ENCODE measurements at places on chromosomes 7 and 10.

DNA sequence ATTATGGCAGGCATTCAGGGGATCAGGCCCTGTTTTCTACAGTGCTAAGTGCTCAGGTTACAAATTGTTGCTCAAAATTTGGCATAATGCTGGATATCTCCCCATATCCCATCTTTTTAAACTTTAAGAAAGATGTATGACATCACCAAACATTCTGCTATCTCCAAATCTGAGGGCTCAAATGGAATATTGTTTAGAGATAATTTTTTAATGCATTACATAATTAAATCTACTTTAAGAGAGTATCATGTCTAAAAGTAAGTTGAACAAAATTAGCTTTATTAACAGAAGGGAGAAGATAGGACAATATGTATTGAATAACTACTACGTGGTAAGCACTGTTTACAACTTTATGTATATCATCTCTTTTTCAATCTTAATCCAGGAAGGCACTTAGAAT is 13.9 kb downstream of the NT5C3A start:
- no peak for DNase-seq

GRCh38 chr10:60203993-60204618 is 185.6 kb downstream of the ANK3 start:
- DNase-seq: no peak

- no peak for DNase-seq
Measured at GRCh38 chr7:5574770-5575269, 151.2 kb upstream of the TNRC18 start.

- no peak for DNase-seq
Measured at GRCh38 chr7:130369831-130370550, 10.3 kb upstream of the CPA1 start.

GRCh38 chr10:131085091-131085860 is 226.2 kb downstream of the TCERG1L start:
- no peak for DNase-seq

- no peak for DNase-seq
Measured at GRCh38 chr10:50855015-50855414, 30.4 kb downstream of the A1CF start.

DNA sequence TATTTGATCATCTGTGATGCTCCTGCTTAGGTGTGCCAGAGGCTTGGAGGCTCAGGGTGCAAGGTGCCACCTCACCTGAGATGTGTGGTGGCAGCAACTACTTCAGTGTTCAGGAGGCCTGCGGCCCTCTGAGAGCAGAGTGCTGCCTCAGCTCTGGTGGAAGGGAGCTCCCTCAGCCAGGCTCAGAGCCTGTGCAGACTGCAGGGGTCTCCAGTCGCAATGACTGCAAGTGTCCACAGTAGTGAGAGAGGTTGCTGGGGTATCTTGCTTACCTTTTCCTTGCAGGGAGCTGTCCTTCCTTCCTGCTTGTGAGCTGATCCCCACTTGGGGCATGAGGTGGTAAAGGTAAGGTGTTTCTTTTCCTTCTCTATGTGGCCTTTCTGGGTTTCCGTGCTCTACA is 131.0 kb upstream of the GAD2 start:
- no peak for DNase-seq

GRCh38 chr7:44945479-44945878 is 33.3 kb downstream of the MYO1G start:
- no peak for DNase-seq

DNA sequence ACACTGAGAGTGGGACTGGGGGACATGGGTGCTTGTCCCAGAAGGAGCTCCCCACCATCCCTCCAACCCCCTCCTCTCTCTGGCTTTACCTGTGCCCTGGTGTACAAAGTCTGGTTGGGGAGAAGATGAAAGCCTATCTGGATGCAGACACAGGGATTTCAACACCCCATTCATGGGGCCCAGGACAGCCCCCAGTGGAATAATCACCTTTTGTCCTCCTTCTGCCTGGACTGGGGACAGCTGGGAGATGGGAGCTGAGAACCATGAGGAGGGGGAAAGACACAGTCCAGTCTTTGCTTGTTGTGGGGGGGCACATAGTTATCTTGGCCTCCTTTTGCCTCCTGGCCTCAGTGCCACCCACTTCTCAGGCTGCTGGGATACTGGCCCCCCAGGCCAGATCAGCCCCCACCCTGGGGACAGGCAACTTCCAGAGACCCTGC is 1.4 kb downstream of the SSC4D start:
- no peak for DNase-seq

DNA sequence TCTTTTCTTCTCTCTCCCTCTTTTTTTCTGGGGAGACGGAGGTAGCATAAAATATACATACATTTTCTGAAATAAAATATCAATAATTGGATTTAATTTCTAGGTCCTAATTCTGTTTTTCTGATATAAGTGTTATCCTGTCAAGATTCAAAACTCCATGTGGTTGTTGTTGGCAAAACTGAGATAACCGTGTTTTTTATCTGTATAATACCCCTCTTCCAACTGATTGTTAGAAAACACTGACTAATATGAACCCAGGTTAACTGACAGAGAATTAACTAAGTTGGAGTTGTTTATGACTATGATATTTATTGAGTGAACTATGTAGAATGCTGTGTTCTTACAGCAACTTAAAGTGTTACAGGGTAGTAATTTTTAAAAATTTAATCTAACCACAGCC is 236.5 kb upstream of the KAT6B start:
- DNase-seq: no peak

DNA sequence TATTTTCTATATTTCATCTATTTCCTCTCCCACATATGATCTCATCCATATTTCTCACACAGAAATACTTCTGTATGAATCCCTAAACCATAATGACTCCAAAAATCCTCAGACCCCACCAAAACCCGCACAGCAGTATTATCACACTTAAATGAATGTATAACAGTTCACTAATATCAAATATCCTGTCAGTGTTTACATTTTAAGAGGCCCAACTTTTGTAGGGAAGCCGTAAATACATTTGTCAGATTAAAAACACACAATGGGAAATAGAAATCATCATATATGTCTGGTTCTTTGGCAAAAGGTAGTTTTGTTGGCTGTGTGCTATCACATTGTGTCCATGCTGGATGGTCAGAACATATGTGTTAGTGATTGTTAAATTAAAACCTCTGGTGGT is 4.2 kb downstream of the AUTS2 start:
- DNase-seq: no peak

GRCh38 chr10:44990965-44991364 is 9.8 kb upstream of the ZNF22 start:
- no peak for DNase-seq

GRCh38 chr10:85862771-85863170 is 503.8 kb downstream of the GRID1 start:
- no peak for DNase-seq

GRCh38 chr7:49803812-49804211 is 30.4 kb downstream of the VWC2 start:
- DNase-seq: no peak

- DNase-seq: no peak
Measured at GRCh38 chr7:5234852-5235831, 45.1 kb downstream of the WIPI2 start.

DNA sequence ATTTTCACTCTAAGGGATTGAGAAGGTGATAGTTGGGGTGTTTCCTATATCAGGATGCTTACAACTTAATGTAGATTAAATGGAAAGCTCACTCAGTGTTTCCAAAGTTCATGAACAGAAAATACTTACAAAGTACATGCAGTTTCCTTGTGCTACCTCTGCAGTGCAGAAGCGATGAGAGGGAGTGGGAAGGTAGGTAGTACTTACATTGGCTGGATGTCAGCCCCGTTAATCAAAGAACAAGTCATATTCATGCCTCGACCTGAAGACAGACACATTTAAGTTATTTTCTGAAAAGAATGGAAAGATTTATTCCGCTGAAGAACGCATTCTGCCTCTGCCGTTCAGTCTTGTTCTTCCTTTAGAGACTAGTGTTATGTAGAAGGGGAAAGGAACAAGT is 93.1 kb downstream of the ZMYND11 start:
- no peak for DNase-seq

- no peak for DNase-seq
Measured at GRCh38 chr7:149377386-149377785, 83.5 kb downstream of the ZNF777 start.

DNA sequence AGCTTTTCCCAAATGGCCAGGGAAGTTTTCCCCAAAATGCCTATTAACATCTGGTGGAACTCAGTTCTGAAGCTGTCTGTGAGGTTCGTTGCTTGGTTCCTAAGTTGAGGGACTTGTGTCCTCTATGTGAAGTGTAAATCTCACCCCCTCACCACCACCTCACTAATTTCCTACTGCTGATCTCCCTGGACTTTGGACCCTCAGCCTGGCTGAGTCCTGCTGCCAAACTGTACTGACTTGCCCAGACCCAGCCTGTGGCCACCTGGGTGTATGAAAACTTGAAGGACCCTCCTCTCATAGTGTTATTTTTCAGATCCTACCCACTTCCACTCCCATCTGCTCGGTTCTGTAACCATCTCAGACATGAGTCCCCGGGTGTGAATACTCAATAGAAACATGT is 94.9 kb downstream of the MET start:
- no peak for DNase-seq

- DNase-seq: no peak
Measured at GRCh38 chr7:112133328-112133727, 72.9 kb downstream of the DOCK4 start.

DNA sequence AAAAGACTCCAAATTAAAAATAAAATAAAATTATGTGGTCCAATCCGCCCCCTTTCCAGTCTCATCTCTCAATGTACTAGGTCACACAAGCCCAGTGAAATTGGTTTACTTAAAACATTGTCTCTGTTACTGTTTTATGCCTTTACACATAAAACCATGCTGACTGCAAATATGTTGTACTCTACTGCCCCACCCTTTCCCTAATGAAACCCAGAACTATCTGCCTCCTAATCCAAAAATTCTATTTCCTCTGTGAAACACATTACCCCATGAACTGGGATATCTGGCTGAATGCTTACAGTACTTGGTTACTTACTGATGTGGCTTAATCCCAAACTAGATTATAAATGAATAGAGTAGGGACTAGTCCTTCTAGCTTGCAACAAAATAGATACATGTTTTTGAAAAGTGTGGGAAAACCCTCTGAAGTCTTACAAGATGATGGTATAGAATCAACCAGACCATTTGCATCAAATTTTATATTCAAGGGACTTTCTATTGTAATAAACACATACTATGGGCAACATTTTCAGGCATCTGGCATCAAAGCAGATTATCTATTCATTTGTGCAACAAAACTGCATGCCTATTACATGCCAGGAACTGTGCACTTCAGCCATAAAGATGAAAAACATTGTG is 10.0 kb upstream of the KMT2E start:
- no peak for DNase-seq

- no peak for DNase-seq
Measured at GRCh38 chr10:84523526-84523925, 195.1 kb downstream of the CCSER2 start.

DNA sequence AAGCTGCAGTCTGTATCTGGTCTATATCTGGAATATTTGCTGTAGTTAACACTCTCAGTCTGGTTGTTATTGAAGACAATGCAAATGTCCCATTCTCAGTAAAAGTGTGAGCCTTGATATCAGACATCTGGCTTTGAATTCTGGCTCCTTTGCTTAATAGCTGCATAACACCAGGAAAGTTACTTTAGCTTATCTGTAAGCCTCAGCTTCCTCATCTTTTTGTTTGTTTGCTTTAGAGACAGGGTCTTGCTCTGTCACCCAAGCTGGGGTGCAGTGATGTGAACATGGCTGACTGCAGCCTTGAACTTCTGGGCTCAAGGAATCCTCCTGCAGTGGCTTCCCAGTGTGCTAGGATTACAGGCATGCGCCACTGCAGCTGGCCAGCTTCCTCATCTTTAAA is 41.3 kb downstream of the CNNM2 start:
- DNase-seq: no peak

DNA sequence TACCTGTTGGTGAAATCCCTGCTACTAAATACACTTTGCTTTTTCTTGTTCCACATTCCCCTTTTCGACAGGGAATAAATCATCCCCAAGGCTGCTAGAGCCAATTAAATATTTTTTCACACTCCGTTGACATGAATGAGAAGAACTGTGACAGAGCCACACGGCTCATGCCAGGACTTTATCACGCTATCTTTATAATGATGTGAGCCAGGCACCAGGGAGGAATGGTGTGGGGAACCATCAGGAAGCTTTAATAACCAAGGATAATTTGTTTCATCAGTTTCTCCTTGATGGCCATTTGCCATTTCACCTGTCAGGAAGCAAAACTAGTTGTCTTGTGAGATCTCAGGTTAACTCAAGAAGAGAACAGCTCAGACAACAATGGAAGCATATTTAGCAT is 193.0 kb upstream of the C7orf33 start:
- DNase-seq: no peak

DNA sequence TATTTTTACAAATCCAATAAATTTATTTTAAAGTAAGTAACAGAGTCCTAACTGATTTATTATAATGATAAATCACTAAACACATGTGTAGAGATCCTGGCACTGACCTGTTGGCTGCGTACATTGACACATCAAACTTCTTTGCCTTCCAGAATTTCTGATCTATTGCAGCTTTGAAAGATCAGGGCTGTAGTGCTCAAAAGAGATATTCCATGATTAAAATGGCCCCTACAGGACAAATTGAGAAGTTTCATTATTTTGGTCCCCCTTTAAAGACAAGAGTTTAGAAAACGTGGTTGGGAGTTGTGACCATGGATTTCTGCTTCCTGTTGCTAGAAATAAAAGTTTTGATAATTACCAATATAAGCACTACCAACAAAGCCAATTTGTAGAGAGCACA is 87.7 kb upstream of the PDK4 start:
- DNase-seq: no peak

DNA sequence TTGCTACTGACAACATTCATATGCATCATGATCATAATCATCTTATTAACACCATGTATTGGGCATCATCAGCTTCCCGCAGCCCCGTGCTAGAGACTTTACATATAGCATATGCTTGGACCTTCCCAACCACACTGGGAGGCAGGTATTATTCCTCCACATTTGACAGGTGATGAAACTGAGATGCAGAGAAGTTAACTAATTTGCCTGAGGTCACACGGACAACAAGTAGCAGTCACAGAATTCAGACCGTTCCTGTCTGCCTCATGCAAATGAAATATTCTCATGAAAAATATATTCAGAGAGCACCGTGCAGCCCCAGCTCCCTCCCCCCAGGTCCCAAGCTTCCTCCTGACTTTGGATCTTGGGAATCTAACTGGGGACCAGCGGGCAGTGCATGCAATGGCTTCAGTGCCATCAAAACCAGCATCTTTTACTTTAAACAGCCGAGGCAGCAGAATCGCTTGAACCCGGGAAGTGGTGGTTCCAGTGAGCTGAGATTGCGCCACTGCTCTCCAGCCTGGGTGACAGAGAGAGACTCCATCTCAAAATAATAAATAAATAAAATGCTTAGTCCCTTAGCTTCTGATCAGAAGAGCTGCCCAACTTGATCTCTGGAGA is 112.2 kb upstream of the GPR26 start:
- DNase-seq: no peak

Data from nucleus accumbens (tissue), 56 donors.